LNCaP clone FGC (cell line): ENCODE measurements at places on chromosomes 11 and 22.

DNA sequence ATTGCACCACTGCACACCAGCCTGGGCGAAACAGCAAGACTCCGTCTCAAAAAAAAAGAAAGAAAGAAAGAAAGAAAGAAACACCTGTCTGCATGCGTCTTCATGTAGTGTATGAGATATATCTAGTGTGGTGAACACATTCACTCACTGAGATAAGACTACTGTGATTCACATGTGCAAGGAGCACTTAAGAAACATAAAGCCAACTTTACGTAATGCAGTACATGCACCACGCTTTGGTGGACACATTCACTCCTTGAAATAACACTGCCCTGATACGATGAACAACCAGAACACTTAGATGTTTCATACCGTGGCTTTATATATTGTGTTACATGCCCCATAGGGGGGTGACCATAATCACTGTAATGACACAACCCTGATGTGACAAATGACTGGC, 96.0 kb downstream of the MICAL3 start:
- no peak for DNase-seq

- DNase-seq, result no peak
These were observed 504 bp downstream of the CFL1 start for GRCh38 chr11:65857500-65857852.

DNA sequence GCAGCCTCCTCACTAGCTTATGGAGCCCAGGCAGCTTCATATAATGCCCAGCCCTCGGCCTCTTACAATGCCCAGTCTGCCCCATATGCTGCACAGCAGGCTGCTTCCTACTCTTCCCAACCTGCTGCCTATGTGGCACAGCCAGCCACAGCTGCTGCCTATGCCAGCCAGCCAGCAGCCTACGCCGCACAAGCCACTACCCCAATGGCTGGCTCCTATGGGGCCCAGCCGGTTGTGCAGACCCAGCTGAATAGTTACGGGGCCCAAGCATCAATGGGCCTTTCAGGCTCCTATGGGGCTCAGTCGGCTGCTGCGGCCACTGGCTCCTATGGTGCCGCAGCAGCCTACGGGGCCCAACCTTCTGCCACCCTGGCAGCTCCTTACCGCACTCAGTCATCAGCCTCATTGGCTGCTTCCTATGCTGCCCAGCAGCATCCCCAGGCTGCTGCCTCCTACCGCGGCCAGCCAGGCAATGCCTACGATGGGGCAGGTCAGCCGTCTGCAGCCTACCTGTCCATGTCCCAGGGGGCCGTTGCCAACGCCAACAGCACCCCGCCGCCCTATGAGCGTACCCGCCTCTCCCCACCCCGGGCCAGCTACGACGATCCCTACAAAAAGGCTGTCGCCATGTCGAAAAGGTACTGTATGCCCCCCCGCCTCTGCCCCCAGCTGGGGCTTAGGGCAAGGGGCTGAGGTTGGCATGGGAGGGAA, 8.8 kb downstream of the RBM14 start:
- no peak for DNase-seq

- no peak for DNase-seq
These were observed 50.6 kb upstream of the APOA1 start for GRCh38 chr11:116888024-116888423.

DNA sequence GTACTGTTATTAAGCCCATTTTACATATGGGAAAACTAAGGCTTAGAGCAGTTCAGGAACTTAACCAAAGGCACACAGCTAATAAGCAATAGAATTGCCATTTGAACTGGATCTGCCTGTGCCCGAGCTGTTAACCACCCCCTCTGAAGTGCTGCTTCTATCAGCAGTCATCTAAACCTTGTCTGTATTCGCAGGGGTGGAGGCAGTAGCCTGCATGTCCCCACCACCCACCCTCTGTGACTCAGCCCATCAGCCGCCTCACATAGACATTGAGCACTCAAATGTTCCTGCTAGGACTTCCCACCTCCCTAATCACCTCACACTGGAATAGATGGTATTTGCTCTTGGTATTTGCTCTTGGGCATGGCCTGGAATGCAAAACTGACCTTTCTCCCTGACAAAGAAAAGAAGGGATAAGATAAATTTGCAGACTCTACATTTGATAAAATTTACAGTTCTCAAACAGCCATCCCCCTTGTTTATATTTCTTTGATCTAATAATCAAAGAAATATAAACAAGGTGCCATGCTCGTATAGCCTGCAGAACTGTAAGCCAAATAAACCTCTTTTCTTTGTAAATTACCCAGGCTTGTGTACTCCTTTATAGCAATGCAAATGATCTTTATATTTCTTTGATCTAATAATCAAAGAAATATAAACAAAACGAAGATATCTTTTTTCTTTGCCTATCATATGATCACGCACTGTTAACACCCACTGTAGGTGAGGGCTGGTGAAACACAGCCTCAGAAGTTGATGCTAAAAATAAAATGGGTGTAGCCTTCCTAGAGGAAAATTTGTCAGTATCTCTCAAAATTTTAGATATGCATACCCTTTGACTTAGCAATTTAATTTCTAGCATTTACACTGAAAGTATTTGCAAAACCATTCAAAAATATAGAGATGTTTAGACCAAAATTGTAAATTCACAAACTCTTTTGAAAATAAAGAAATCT, 15.9 kb downstream of the DKK3 start:
- DNase-seq, result no peak

- no peak for DNase-seq
These were observed 32.1 kb downstream of the ATXN10 start for GRCh38 chr22:45703758-45704157.

DNA sequence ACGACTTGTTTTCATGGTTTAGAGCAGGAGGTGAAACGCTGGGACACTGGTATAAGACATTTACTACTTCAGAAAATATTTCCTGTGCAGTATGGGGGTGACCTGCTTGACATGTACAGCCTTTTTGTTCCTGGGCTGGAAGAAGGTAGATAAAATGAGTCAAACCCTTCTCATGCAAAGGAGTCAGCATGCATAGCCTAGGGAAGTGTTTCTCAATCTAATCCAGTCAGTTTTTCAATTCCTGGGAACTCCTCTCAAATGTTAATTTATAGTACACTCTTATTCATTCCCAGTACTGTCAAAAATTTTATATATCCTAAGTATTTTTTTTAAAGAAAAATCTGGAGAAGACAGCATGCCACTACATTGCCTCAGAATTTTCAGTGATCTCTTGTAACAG, 154.7 kb upstream of the GUCY1A2 start:
- DNase-seq, result no peak

GRCh38 chr11:125378571-125378970, 117.5 kb downstream of the FEZ1 start:
- no peak for DNase-seq

DNA sequence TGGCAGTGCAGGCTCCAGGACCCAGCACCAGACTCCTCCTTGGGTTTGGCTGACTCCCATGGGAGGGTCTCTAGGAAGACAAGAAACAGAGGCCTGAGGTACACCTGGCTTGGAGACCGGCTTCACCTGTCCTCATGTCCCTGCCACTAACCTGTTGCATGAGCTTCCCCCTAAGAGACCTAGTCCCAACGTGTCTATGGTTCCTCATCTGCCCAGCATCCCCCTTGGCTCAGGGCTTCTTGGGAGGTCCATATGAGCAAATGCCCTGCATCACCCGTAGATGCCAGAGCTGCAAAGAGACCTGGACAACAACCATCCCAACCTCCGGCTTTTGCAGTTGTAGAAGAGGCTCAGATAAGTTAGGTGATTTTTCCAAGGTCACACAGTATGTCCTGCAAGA, 123.5 kb downstream of the BUD13 start:
- DNase-seq, result no peak

DNA sequence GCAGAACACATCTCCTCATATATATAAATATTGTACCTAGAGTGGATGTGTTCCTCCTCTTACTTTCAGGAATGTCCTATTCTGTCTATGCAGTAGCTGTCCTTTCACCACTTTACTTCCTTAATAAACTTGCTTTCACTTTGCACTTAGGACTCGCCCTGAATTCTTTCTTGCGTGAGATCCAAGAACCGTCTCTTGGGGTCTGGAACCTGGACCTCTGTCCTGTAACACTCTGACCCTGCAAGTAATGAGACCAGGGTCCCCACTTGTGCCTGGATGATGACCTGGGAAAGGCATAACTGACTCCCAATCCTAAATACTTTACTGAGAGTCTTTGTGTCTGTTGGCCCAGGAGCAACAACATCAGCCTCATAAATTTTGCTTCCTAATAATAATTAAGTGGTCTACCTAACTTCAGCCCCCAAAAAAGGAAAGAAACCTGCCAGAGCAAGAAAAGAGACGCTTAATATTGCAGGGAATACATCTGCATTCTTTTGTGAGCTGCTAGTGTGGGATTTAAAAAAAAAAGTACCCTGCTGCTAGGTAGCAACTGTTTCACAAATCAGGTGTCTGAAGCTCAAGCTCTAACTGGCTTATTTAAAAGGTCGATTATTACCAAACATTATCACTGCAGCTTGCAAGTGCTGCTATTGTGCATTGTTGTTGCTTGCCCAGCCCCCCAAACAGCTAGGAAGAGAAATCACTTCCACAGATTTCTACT, 69.3 kb downstream of the FAM168A start:
- DNase-seq, result no peak

- DNase-seq, result peak; percentile 46
These were observed 9.0 kb downstream of the OR51S1 start for GRCh38 chr11:4839851-4840549.

DNA sequence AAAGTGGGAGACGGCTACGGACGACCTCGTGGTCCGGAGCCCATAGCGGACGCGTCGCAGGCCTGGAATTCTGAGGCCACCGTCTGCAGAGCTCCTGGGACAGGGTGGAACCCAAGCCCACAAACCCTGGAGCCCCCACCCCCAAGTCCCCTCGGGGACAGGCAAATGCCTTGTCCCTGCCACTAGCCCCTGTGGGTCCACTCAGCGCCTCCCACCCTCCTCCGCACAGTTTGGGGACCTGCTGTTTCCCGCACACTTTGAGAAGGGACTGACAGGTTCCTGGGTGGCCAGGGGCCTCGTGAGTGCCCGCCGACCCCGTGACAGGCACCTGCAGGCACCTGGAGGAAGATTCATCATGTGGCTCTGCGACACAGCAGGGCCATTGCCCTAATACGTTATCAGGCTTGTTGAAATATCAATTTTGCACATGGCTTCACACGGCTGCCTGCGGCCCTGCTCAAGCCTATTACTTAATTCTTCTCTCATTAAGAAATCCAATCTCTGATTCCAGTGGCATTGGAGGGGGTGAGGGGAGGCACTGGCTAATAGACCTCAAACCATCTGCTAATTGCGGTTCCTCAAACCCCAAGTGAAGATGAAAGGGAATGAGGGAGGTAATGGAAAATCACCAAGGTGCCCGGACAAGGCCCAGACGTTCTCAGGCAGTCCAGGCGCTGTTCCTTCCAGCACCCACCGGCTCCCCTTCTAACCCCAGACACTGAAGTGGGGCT, 672.5 kb downstream of the BRD1 start:
- DNase-seq, result no peak

DNA sequence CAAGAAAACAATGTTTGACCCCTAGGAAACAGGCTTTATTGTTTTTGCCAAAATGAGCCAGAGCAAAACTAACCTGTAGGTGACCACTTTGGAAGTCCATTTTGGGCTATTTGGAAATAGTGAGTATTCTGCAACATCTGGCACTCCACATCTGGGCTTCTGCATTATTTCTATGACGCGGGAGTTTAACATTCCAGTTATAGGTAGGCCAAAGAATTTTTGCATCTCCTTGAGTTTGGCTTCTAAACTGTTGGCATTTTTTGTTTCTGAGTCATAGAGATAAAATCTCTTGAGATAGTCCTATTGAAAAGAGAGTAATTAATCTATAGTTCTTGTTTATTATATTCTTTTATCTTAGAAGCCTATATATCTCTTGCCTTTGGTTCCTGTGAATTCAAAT, 2.9 kb downstream of the MMP7 start:
- DNase-seq, result no peak
